ENCODE measurements at places on chromosomes 12 and 14.

GRCh38 chr12:123238961-123239360 lies 5.7 kb downstream of the MTRFR start:
- no peak for DNase-seq

GRCh38 chr12:120497524-120498150 lies 1.7 kb downstream of the DYNLL1 start:
- no peak for DNase-seq

GRCh38 chr12:122060081-122060501 lies 18.5 kb upstream of the MLXIP start:
- no peak for DNase-seq

DNA sequence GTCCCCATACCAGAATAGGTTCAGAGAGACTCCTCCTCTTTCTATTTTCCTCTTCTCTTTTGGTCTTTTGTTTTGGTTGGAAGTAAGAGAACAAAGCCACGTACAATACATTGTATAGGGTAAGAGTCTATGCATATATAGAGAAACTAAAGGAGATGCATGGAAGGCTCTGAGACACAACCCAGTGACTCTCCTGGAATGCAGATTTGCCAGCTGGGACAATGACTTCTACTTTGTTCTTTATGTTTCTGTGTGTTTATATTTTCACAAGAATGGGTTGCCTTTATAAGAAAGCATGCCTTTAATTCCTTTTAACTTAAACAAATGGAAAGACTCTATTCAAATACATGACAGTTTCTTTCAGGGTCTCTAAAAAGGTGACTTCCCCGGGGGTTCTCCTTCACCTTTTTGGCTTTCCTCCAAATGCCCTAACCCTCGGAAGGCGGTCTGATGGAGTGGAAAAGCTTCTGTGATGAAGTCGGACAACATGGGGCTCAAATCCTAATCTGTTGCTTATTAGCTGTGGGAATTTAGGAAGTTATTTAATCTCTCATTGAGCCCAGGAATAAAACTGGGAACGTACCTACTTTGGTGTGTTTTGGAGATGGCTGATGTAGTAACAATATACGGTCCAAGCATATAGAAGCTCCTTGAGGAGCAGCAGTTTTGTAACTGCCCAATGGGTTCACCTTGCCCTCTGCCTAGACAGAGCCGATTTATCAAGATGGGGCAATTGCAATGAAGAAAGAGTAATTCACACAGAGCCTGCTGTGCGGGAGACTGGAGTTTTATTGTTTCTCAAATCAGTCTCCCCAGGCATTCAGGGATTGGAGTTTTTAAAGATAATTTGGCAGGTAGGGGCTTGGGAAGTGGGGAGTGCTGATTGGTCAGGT lies 9.1 kb upstream of the SERPINA1 start:
- no peak for DNase-seq

DNA sequence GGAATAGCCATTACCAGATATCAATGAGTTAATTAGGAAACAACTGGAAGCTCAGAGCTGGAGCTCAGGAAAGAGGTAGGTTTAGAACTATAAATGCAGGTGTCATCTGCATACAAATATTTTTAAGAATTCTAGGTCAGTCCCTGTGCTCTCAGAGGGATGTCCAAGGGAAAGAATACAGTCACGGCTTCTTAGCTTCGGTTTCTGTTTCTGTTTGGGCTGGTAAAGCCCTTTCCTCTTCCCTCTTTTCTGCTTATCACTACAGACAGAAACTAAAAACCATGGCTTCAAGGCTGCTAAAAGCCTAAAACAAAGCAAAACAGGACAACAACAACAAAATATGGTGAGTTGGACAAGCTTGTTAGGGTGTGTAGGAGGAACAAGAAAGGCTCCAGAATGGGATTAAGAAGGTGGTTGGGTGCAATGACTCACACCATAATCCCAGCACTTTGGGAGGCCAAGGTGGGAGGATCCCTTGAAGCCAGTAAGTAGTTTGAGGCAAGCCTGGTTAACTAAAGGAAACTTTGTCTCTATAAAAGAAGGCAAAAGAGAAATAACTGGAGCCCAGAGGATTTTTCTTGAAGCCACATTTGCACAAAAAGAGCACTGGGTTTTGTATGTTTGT lies 113.0 kb downstream of the SEC23A start:
- DNase-seq: no peak

Data from activated CD8-positive, alpha-beta memory T cell treated with anti-CD3 and anti-CD28 coated beads for 48 hours (primary cell).